ENCODE measurements at places on chromosomes 16 and 17.

DNA sequence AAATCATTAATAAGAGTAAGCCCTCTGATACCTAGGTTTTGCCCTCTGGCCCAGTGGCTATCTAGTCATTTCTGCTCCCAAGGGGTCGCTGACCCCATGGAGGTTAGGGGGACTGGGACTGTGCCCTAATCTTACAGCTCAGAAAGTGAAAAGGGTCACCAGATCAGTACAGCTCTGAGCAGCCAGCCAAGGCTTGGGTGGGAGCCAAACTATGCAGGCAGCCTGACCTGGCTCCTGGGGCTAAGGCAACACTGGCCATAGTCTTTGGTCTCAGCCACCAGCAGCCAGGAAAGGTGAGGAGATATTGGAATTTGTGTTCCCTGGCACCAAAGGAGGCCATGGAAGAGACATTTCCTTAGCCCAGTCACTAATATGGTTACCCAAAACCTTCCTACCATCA is 67.6 kb downstream of the ASIC2 start:
- DNase-seq: no peak

- DNase-seq: no peak
Measured at GRCh38 chr17:60579090-60579489, 20.9 kb upstream of the PPM1D start.

GRCh38 chr17:4008441-4009185 is 44.4 kb upstream of the ATP2A3 start:
- DNase-seq: no peak

GRCh38 chr17:79331492-79331891 is 256.9 kb downstream of the ENGASE start:
- no peak for DNase-seq

- no peak for DNase-seq
Measured at GRCh38 chr16:48180868-48181480, 25.2 kb upstream of the ABCC12 start.

- no peak for DNase-seq
Measured at GRCh38 chr16:5635331-5635730, 537.7 kb upstream of the EEF2KMT start.

DNA sequence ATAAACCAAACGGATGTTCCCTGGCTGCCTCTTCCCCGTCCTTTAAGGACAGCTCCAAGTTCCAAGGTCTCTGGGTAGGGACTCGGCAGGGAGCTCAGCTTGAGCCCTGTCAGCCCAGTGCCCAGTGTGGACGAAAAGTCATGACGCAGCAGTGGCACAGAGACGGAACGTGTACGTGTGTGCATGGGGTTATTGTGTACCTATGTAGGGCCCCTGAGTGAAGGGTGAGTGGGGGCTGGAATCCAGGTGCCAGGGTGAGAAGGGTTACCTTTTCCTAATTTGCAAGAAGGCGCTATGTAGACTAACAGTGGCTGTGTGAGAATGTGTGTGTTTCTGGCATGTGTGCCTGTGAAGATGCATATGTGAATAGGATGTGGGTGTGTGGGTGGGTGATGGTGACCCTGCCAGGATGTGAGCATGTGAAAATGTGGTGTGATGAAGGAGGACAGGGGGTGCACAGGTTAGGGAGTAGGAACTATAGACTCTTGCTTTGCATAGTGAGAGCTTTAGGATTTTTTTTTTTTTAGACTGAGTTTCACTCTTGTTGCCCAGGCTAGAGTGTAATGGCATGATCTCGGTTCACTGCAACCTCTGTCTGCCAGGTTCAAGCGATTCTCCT is 6.0 kb downstream of the SCN4A start:
- no peak for DNase-seq

DNA sequence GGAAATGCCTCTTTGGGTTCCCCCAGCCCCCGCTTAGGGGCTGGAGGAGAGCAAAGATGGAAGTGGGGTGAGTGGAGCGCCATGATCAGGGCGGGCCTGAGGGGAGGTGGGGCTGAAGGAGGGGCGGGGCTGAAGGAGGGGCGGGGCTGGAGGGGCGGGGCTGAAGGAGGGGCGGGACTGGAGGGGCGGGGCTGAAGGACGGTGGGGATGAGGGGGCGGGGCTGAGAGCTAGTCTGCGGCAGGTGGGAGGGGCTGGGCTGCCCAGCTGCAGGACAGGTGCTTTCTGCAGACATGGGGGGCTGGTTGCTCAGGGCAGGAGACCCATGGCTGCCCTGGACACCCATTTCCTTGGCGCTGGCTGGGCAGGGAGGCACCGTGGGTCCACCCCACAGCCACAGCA is 39.1 kb upstream of the PABPN1L start:
- DNase-seq: no peak

DNA sequence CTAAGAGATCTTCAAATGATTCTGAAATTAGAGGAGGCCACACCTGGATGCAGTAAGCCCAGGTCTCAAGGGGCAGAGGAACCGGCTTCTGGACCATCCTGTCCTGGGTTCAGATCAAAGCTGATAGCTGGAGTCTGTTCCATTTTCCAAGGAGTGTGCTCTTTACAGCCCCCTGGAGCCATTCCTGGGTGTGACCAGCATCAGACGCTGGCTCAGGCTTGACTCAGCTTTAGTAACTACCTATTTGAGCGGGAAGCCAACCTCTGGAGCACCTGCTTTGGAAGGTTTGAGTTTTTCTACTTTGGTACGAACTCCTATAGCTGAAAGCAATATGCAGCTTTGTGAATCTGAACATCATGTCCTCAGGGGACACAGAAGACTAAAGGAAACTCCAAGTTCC is 12.9 kb upstream of the BBS2 start:
- DNase-seq: no peak

DNA sequence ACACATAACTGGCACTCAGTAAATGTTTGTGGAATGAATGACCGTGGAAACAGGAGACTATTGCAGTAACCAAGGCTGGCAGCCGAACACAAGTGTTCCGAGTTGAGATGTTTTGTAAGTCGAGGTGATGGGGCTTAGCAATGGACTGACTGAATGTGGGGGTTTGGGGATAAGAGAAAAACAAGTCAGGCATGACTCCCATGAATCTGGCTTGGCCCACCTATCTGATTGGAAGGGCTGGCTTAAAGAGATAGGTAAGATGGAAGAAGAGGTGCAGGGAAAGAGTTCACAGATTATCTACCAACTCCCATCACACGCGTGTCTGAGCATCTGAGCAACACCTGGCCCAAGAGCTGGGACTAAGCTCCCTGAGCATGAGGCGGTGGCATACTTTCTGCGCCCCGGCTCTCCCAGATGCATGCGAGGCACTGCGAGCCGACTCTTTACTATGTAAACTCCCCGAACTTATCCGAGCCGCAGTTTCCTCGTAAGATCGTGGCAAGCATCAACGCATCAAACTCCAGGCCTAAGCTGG is 539 bp downstream of the IFT20 start:
- DNase-seq: no peak

GRCh38 chr17:35713069-35713728 is 18.2 kb upstream of the RASL10B start:
- DNase-seq: no peak

- no peak for DNase-seq
Measured at GRCh38 chr17:71267668-71268067, 853.2 kb upstream of the SOX9 start.

GRCh38 chr16:56985288-56985961 is 3.9 kb upstream of the NLRC5 start:
- no peak for DNase-seq

DNA sequence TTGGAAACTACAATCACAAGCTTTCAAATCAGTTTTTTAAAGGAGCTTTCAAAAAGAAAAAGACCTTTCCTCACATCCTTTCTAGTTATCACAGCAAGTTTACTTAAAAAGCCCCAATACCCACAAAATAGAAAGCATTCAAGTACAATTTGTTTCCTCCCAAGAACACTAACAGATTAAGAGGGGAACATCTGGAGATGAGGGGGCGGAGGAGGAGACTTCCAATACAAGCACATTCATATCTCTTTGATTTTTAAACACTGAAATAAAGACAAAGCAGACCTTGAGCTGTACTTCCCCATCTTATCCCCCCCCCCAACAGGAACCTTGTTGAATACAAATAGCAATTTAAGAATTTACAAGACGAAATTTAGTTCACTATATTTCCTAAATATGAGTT is 2.0 kb downstream of the YWHAE start:
- DNase-seq: no peak

- no peak for DNase-seq
Measured at GRCh38 chr16:19883296-19883965, 1.2 kb downstream of the GPRC5B start.

GRCh38 chr16:85149776-85150175 is 37.5 kb upstream of the CIBAR2 start:
- no peak for DNase-seq

DNA sequence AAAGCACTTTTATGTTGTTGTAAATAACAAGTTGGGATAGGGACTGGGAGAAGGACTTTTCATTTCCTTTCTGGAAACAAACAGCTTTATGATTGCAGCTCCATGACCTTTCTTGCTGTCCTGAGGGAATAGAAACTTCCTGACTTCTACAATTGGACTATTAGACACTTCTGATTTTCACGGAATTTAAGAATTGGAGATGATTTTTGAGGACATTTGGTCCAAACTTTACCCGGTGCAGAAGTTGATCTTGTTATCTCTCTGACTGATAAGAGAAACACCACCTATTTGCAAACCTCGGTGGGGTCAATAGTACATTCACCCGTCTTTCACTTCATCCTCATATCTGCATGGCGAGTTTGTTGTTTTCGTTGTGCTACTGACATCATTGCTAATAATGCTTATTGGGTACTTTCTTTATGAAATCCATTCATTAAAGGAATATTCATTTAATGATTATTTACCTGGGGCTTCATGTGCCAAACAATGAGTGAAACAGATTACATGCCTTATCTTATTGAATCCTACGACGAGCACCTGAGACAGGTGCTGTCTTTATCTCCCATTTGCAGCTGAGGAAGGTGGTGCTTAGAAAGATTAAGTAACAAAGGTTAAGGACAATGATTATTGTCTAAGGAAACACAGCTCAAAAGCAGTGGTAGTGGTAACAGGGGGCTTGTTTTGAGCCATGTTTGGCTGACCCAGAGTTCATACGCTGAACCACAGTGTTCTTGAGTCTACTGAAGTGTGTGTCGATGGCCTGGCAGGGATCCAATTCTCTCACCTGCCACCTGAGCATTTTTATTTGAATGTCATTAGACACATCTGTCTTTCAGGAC is 176.9 kb upstream of the FAM20A start:
- DNase-seq: no peak

DNA sequence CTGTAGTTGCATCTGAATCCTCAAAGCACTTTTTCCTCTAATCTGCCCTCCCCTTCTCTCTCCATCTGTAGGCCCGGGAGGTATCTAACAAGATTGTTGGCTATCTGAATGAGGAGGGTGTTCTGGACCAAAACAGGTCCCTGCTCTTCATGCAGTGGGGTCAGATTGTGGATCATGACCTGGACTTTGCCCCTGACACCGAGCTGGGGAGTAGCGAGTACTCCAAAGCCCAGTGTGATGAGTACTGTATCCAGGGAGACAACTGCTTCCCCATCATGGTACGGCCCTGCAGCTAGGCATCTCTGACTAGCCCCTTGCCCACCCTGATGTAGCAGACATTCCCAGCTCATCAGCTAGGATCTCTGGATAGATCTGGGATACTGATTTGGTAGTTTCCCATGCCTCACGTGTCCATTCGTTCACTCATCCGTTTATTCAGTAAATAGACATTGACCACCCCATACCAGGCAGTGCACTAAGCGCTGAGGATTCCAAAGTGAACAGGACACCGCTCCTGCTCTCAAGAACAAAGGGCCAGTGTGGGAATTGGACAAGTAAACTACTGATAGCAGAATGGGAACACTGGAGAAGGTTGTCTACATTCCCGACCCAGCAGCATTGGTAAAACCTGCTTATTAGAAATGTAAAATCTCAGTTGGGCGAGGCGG is 12.1 kb downstream of the LPO start:
- DNase-seq: no peak

DNA sequence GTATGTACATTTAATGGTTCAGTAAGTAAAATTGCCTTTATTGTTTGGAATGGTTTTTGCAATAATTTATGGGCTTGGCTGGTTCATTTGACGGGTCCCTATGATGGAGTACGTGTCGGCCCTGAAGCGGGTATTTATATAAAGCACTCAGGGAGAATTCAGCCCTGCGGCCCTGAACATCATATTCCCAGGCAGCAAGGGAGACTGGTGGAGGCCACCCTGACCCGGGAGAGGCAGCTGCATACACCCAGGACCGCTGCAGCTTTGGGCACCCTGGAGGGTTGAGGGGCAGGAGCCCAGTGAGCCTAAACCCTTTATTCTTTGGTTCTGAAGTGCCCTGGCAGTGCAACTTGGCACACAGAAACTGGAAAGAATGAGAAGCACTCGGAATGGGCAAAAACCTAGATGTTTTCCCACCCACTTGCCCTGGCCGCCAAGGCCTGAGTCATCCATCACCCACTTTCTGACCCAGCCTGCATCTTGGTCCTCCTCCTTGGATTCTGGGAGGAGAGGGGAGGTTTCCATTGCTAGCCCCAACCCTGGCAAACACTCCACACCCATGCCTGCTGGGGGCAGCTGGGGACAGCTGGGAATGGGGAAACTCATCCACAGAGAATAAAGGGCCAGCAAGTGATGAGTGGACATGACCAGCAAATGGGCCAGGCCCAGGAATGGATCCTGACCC is 162.2 kb upstream of the TNRC6C start:
- no peak for DNase-seq

GRCh38 chr17:55405600-55405999 is 16.0 kb downstream of the MMD start:
- no peak for DNase-seq

GRCh38 chr16:87723226-87723623 is 42.6 kb downstream of the KLHDC4 start:
- DNase-seq: no peak

DNA sequence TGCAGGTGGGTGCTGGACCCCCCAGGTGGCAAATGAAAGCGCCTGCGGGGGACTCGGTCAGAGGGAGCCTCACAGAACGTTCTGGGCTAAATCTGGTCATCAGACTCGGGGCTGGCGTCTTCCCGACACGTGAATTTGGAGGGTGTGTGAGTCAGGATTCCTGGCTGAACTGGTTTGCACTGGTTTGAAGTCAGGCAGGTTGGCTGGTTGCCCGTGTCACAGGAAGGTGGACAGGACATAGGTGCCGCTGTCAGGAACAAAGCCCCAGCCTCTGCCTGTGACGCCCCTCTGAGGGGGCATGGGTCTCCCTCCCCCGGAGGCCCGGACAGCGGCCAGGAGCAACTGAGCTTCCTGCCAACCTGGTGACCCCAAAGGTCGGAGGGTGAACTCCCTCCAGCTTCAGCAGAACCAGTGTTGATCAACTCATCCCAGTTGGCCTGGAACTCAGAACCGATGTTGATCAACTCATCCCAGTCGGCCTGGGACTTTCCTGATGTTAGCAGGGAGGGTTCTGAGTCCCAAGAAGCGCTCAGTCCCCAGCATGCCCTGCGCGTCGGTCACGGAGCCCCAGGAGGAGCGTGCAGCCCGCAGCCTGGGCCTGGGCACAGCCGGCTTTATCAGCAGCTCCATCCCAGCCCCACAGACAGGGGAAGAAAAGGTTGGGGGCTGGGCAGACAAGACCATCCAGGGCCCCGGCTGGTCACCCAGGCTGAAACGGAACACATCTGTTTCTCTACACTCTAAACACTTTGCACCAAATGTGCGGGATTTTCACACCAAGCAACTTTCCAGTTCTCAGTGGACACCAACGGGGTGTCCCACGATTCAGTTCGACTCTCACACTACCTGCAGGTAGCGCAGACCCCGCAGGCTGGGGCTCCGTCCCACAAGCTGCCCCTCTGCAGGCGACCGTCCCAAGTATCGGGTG is 14.4 kb upstream of the METRNL start:
- DNase-seq: no peak

- DNase-seq: no peak
Measured at GRCh38 chr17:2042933-2043332, 1.1 kb downstream of the OVCA2 start.

GRCh38 chr16:8519179-8519578 is 71.1 kb downstream of the TMEM114 start:
- no peak for DNase-seq

- DNase-seq: no peak
Measured at GRCh38 chr16:83420206-83420760, 387.5 kb upstream of the HSBP1 start.
